Activated T-cell treated with anti-CD3 and anti-CD28 coated beads for 48 hours (primary cell): ENCODE measurements at places on chromosomes 13 and 19.
A peak's percentile ranks its signal among the peaks of the same experiment; 100 is the strongest.

GRCh38 chr13:73467125-73467524, 408.3 kb downstream of the KLF5 start:
- no peak for DNase-seq

- DNase-seq = no peak
These were observed 75.3 kb upstream of the RXFP2 start for GRCh38 chr13:31663880-31664585.

- peak; percentile 43 for DNase-seq
These were observed 433 bp downstream of the SIX5 start for GRCh38 chr19:45768655-45768983.

DNA sequence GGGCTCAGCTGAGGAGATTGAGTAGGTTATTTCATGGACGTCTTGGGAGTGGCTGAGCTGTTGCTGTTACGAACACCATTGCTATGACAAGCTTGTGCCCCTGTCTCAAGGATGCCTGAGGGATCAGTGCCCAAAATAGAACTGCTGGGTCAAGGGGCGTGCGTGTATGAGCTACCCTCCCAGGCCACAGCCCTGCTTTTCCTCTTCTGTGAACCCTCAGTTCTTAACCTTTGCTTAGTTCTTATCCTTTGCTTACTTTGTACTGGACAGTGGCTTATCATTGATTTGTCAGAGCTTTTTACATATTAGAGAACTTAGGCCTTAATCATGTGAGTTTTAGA, 9.0 kb downstream of the ARHGAP45 start:
- no peak for DNase-seq

GRCh38 chr13:44331446-44331845, 42.2 kb upstream of the SERP2 start:
- no peak for DNase-seq

- DNase-seq = no peak
These were observed 617.7 kb downstream of the DCT start for GRCh38 chr13:93861818-93862217.

GRCh38 chr13:21673539-21673788, 2.6 kb downstream of the FGF9 start:
- no peak for DNase-seq

DNA sequence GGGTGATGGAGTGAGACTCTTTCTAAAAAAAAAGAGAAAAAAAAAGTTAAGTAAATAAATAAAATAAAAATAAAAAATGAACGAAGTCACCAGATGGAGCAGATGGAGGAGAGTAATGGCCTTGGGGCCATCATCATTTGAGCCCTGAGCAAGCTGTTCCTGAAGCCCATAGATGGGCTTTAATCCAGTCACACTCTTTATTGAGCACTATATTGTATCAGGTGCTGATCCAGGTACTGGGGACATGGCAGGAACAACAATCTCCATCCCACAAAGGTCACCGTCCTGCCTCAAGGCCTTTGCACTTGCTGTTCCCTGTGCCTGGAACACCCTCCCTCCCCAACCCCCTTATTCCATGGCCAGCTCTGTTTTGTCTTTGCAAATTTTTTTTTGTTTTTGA, 3.9 kb upstream of the ADAMTS10 start:
- DNase-seq = no peak

DNA sequence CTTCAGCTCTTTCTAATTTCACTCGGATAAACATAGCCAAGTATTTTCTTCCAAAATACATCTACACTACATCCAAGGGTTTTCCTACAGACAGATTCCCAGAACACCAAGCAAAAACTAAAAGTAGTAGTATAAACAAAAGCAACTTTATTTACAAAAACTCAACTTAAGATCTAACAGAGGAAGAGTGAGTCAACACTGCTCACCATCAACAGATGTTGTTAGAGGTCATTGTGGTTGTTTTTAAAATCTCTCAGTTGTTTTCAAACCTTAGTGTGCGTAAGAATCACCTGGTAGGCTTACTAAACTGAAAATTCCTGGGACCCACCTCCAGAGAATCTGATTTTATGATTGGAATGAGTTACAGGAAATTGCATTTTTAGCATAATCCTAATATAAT, 631.7 kb upstream of the SGCG start:
- DNase-seq = no peak

GRCh38 chr19:4715529-4716221, 8.0 kb downstream of the DPP9 start:
- DNase-seq = no peak

GRCh38 chr19:46828484-46828883, 22.2 kb downstream of the AP2S1 start:
- peak; percentile 43 for DNase-seq

DNA sequence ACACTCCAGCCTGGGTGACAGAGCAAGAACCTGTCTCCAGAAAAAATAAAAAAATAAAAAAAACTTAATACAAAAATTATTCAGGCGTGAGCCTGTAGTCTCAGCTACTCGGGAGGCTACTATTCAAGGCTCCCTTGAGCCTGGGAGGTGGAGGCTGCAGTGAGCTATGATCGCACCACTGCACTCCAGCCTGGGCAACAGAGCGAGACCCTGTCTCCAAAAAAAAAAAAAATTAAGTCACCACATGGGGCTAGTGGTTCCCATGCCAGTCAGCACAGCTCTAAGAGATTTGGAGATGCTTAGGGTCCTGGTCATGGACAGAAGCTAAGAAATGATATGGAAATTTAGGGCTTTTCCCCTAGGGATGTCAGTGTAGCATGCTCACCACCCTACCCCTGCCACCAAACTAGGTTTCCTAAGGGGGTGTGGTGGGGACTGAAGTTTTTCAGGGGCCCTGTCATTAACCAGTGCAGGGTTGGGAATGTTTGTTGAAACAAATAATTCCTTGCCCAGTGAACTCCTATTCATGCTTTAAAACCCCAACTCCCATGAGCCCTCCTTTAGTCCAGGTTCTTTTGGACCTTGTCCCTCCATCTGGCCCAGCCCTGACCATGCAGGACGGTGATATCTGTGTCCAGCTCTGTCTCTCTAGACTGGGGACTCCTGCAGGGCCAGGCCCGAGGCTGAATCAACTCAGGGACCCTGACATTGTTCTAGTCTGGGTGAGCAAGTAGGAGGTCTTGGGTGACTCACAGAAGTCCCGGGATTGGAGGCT, 1.8 kb downstream of the FCHO1 start:
- DNase-seq = no peak

DNA sequence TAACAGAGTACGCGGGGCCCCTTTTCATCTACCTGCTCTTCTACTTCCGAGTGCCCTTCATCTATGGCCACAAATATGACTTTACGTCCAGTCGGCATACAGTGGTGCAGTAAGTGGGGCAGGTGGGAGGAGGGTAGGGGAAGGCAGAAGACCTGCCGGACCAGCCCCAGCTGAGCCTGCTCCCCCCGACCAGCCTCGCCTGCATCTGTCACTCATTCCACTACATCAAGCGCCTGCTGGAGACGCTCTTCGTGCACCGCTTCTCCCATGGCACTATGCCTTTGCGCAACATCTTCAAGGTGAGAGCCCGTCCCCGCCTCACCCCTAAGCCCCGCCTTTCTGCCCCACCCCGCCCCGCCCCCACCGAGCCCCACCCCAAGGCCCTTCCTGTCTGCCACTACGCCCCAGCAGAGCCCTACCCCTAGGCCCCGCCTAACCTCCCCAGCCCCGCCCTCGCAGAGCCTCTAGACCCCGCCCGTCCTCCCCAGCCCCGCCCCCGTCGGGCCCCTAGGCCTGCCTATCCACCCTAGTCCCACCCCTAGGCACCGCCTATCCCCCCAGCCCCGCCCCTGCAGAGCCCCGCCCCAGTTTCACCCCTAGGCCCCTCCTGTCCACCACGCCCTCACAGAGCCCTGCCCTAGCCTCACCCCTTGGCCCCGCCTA, 7.7 kb downstream of the NDUFB7 start:
- peak; percentile 73 for DNase-seq

- no peak for DNase-seq
These were observed 7.1 kb upstream of the POU4F1 start for GRCh38 chr13:78610381-78610883.

DNA sequence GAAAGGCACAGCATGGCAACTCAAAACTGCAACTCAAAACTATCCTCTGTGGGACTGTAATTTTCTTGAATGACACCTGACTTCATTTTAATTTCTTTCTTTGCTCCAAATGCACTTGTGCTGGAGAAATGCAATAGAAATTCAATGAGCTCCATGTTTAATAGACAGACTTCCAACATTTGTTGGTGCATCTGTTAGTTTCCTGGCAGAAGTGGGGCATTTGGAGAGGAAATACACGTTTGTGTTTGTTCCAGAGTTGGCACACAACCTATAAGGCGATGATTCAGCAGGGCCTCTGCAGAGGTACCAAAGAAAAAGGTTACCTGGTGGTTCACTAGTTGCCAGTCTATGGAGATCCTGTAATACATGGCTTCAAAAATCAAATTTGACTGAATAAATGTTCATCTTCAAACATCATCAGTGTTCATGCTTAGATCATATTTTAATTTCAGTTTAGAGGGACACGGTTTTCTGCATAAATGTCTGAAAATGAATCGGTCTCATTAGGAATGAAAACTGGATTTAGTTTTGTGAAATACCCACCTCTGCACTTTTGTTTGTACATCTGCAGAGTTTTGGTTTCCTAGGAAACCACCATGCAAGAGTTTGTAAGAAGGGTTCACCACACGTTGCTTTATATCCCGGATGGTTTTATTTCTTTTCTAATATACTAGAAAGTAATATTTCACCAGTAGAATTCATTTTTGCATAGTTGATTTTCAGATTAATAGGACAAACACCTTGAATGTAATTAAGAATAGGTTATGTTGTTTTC, 21.8 kb upstream of the OBI1 start:
- no peak for DNase-seq

GRCh38 chr19:13104848-13105711, 2.4 kb upstream of the LYL1 start:
- no peak for DNase-seq

DNA sequence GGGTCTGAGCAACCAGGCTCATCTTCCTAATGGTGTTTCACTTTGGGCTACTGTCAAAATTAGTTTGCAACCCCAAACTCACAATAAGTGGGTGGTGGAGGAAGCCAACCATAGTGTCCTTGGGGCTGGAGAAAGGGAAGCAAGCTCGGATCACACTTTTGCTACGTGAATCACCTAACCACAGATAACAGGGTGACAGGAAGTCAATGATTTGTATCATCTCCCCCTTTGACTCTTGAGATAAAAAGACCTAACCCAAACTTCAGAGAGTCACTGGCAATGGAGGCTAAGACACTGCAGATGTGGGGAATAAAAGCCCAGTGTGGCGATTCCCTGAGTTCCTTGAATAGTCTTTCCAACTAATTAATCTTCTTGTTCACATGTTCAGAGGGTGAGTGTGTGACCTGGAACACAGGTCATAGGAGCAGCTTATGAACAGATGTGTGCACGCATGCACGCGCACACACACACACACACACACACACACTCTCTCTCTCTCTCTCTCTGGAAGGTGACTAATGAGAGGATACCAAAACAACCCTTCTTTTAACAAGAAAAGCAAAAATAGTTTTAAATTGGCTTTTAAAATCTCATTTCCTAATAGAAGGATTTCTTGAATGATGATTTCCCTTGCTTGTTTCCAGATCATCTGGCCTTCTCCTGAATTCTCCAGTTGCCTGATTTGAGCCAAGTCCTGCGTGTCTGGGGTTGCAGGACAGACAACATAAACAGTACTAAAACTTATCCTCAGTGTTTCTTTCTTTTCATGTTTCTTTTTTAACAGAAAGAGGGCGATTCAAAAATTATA, 21.2 kb upstream of the DOCK9 start:
- DNase-seq = no peak

DNA sequence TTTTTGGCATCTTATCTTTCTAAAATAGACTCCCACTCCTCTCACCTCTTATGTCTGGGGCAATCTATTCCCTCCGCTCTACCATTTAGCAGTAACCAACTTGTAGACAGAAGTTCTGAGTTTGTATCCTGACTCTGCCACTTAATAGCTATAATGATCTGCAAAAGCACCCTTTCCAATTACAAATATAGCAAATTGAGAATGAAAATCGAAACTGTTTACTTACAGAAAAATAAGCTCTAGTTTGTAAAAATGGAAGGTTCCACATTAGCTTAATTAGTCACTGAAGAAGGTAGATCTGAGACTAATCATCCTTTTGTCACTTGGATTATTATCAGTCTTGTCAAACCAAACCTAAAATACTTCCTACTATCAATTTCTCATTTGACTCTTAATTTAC, 409.3 kb downstream of the DIAPH3 start:
- DNase-seq = no peak

DNA sequence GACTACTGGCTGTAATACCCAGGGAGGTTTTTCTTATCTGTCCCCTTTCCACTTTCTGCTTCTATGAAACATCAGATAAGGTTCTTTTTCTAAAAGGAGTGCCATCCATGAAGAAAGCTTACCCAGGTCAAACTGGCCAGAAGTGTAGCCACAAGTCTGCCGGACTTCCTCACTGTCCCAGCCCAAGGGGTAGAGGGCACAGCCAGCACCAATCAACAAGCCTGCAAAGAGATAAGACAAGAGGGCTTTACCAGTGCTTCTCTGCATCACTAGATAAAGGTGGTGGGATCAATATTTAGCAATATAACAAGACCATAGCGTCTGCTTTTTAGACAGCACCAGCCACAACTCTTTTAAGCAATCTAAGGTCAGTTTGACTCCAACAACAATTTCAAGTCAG, 224.7 kb downstream of the LHFPL6 start:
- no peak for DNase-seq

DNA sequence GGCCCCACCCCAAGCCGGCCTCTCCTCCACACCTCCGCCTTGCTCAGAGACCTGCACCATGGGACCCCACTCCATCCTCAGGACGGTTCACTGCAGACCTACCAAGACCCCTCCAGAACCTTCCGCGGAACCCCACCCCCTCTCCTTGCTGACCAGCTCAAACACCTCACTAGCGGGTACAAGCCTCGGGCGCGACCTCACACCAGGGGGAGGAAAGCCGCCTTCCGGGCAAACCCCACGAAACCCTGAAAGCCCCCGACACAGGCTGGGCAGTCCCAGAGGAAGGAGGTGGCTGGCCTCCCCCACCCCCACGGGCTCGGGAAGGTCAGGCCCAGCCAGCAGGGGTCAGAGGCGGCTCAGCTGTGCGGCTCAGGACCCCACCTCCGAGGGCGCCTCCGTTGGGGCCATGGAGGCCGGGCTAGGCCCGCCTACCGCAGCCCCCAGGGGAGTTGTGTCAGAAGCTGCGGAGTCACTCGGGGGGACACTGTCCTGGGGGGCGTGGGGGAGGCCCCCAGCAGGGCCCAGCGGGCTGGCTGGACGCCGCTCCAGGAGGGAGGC, 9.8 kb downstream of the GRIN3B start:
- DNase-seq = no peak

GRCh38 chr19:16232127-16232526, 34.4 kb downstream of the AP1M1 start:
- no peak for DNase-seq

DNA sequence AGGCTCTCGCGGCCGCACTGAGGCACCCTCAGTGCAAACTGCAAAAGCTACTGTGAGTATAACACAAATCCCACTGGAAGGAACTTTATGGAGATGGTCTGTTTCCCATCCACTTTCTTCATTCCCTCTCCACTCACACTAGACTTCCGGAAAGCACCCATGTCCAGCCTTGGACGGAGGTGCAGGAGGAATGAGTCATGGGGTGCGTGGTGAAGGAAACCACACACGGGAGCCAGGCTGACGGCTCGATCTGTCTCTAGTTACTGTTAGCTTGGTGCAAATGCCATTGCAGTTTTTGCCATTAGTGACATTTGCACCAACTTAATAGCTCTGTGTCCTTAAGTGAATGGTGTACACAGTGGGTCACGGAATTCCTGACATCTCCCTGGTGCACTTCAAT, 14.6 kb downstream of the NLRP8 start:
- DNase-seq = no peak

- DNase-seq = no peak
These were observed 97.4 kb downstream of the CAB39L start for GRCh38 chr13:49346460-49346859.
